ENCODE measurements at places on chromosomes 12 and 14. TPM values are rescaled to one million over a fixed set of nuclear protein-coding genes. Genes with fewer than 3 reads are reported as not detected.

The TGM1 gene
- total RNA-seq: 2.1 TPM

GRCh38 chr12:69630191-69630590 lies 19.5 kb upstream of the LRRC10 start:
- H3K27ac ChIP-seq: no peak overlapping the region
- no peaks in the 10 kb centered on the region for H3K4me1 ChIP-seq
- no peak overlapping the region for H3K4me3 ChIP-seq
- no peaks in the 10 kb centered on the region for H3K27me3 ChIP-seq

- no peak for DNase-seq
- H3K27me3 ChIP-seq: no peaks in the 10 kb centered on the region
- H3K4me3 ChIP-seq: no peak overlapping the region
These were observed 55.9 kb upstream of the LRRK2 start for GRCh38 chr12:40168868-40169267.

DNA sequence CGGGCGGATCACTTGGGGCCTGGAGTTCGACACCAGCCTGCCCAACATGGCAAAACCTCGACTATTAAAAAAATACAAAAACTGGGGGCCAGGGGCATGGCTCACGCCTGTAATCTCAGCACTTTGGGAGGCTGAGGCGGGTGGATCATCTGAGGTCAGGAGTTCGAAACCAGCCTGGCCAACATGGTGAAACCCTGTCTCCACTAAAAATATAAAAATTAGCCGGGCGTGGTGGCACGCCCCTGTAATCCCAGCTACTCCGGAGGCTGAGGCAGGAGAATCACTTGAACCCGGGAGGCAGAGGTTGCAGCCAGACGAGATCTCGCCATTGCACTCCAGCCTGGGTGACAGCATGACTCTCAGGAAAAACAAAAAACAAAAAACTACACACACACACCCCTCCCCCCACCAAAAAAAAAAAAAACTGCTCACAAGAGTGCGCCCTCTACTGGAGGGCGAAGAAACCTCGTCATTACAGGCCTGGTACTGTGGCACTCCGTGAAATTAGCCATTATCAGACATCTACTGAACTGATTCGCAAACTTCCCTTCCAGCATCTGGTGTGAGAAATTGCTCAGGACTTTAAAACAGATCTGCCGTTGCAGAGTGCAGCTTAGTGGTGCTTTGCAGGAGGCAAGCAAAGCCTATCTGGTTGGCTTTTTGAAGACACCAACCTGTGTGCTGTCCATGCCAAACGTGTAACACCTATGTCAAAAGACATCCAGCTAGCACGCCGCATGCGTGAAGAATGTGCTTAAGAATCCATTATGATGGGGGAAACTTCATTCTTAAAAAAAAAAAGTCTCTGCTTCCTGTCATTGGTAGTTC lies 7.7 kb downstream of the PPP1R3E start:
- H3K36me3 ChIP-seq: no peaks in the 10 kb centered on the region
- no peak overlapping the region for H3K27ac ChIP-seq
- peaks cover 6% of the 10 kb centered on the region for H3K4me1 ChIP-seq
- peak; percentile 53 for DNase-seq
- H3K4me3 ChIP-seq: no peak overlapping the region
- no peaks in the 10 kb centered on the region for H3K27me3 ChIP-seq
